Epithelial cell of prostate (primary cell): ENCODE measurements at places on chromosomes 13 and 19.

DNA sequence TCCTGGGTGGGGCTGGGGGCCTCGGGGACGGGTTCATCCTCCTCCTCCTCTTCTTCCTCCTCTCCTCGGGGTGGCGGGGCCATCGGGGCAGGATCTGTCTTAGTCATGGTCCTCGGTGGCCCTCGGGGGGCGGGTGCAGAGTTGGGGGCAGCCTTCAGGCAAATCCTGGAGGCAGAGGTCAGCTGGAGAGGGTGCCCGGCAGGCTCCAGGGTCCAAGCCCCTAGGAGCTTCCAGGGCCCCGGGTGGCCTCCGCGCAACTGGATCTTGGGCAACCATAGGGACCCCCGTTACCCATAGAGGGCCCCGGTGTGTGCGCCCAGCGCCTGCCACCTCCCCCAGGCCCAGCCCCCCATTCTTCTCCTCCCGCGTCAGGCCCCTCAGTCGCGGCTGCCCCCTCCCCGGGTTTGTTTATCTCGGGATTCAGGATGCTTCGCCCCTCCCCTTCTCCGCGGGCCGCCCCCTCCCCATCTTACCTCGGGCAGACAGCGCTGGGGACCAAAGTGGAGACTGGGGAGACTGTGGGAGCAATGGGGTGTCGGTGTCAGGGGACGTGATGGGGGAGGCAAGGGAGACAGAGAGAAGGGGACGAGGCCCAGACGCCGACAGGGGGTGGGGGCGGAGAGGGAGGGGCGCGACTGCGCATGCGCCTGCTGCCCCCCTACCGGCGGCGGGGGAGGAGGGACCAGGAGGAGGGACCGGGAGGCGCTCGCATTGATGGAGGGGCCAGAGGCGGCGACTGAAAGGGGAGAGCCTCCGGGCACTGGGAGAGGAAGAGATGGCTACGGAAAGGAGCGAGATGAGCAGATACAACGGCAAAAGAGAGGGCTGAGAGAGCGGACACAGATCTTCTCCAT lies at the start of gene CLIP3:
CLIP3 (minus strand) TSS at position 623 of the 854 bp plus-strand sequence; CDS start at position 107, 516 bp downstream.
- no peak for DNase-seq

GRCh38 chr13:114177245-114178010 lies 1.6 kb upstream of the CFAP97D2 start:
- no peak for DNase-seq

GRCh38 chr13:40233731-40234195 lies 432.7 kb downstream of the FOXO1 start:
- peak; percentile 68 for DNase-seq

DNA sequence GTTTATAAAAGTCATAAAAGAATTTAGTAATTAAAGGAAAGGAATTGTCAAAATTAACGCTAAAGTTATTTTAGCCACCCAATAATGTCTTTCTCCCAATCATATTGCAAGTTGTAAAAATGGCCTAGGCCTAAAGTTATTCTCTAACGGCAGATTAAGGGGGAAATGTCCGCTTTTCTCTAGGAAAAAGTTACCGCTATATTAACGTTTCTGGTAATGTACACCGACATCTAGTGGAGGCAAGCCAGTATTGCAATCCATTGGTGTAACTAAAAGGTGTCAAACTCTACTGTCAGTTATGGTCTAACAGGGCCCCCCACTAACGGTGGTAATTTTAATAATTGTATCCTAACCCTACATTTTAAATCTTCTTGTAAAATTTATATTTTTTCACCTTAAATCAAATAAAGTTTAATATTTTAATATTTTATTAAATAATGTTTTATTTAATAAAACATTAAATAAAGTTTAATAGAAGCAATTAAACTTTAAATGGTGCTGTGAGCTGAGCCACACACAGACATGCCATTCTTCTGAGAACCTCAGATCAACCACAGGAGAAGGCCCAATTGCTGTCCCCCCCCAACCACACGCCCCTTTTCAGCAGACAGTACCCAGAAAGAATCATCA lies 35.9 kb upstream of the ZSCAN5A start:
- DNase-seq = no peak

DNA sequence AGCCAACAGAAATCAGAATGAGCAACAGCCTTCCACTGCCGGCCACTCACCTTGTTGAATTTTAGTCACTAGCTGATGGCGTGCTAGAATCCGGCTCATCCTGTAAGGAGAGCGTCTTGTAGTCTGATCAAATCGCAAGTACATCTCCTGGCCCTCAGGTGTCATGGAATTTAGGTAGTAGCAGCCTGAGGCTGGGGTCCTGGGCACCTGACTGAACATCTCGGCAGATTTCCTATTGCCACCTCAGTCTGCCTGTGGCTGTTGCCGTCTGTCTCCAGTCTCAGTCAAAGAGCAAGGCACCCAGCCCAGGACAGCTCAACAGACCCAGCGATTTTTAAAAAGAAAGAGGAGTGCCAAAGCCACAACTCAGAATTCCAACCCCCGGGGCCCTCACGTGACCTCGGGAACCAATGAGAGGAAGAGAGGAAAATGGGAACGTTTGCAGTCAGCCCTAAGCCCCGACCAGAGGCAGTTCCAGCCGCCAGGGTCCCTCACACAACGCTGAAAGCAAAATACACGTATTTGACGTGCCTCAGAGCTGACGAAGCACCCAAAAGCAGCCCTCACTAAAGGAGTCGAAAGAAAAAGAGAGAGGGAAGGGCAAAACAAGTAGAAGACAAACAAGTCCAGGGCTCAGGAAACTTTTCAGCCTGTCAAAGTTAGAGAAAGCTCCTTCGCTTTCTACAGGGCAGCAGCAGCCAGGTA lies at the start of gene STARD13:
STARD13 (minus strand) TSS at position 336 of the 705 bp plus-strand sequence; CDS start at position 219, 117 bp downstream.
- DNase-seq = peak; percentile 72

DNA sequence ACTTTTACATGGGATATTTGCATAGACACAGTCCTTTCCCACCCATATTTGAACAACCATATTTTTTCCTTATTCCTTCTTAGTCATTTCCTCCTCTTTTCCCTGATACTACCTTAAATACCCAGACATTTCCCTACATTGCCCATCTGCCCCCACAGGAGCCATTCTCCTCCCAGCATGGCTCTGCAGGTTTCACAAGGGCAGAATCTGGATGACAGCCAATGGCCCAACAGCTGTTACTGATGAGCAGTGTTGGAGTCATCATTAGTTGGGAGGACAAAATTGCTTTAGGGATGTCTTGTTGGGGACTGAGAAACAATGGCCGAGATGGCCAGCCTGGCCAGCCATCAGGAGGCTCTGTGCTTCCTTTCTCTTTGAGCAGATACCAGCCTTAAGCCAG lies 209.5 kb downstream of the KLF5 start:
- DNase-seq = no peak

GRCh38 chr13:49821216-49822009 lies 28.9 kb upstream of the KPNA3 start:
- no peak for DNase-seq
